ENCODE measurements at places on chromosomes 16 and 17.

DNA sequence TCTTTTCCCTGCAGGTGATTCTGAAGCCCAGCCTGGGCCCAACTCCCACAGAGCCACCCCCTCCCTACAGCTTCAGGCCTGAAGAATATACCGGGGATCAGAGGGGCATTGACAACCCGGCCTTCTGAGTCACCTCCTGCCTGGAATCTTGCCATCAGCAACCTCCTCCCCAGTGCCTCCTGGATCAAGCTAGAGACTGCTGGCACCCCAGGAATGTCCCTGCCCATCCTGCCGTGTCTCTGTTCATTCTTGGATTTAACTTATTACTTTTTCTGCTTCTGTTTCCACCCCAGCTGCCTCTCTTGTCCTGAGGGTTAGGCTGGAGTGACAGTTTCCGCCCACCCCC, 4.9 kb downstream of the TMEM92 start:
- peaks cover 70% of the 10 kb centered on the region for H3K27me3 ChIP-seq
- H3K27ac ChIP-seq, result no peak overlapping the region
- H3K4me3 ChIP-seq, result no peak overlapping the region
- peaks cover 4% of the 10 kb centered on the region for H3K4me1 ChIP-seq

- H3K36me3 ChIP-seq, result no peaks in the 10 kb centered on the region
- no peak overlapping the region for H3K4me3 ChIP-seq
- no peak for DNase-seq
- H3K27ac ChIP-seq, result no peak overlapping the region
- no peaks in the 10 kb centered on the region for H3K27me3 ChIP-seq
Measured at GRCh38 chr17:7425756-7426155, 340 bp downstream of the SPEM2 start.

- no peak overlapping the region for H3K27ac ChIP-seq
- no peak overlapping the region for H3K4me3 ChIP-seq
- DNase-seq, result no peak
- H3K4me1 ChIP-seq, result peaks cover 17% of the 10 kb centered on the region
- no peaks in the 10 kb centered on the region for H3K36me3 ChIP-seq
- peaks cover 92% of the 10 kb centered on the region for H3K27me3 ChIP-seq
Measured at GRCh38 chr17:47848198-47848513, 2.8 kb downstream of the SP6 start.

- H3K27ac ChIP-seq, result no peak overlapping the region
- H3K4me1 ChIP-seq, result peaks cover 14% of the 10 kb centered on the region
- DNase-seq, result no peak
- peaks cover 18% of the 10 kb centered on the region for H3K36me3 ChIP-seq
Measured at GRCh38 chr17:50934672-50935220, 68.6 kb upstream of the TOB1 start.

DNA sequence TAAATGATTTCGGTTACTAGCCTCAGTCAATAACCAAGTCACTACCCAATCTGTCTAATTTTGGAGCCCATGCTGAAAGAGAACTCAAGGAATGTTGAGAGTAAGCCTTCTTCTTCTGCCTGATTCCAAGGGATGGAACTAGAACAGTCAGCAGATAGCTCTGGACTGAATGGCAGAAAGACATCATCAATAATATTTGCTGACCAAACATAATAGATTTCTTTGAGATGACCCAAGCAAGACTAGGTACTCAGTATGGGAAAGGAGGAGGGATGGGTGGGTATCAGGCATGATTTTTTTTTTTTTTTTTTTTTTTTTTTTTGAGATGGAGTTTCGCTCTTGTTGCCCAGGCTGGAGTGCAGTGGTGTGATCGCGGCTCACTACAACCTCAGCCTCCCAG, 330.1 kb downstream of the CNTNAP4 start:
- no peak for DNase-seq
- no peaks in the 10 kb centered on the region for H3K27me3 ChIP-seq
- no peak overlapping the region for H3K27ac ChIP-seq
- H3K36me3 ChIP-seq, result no peaks in the 10 kb centered on the region
- no peaks in the 10 kb centered on the region for H3K4me1 ChIP-seq

- peak within 1 kb of the TSS; percentile 46 for H3K27ac ChIP-seq
- DNase-seq, result peak; percentile 32
- peak within 1 kb of the TSS; percentile 61 for H3K4me3 ChIP-seq
Measured at GRCh38 chr16:566475-567372, at the start of gene NHLRC4. Gene NHLRC4 (plus strand): TSS chr16:567005. CDS start chr16:568048, 1,043 bp downstream.

DNA sequence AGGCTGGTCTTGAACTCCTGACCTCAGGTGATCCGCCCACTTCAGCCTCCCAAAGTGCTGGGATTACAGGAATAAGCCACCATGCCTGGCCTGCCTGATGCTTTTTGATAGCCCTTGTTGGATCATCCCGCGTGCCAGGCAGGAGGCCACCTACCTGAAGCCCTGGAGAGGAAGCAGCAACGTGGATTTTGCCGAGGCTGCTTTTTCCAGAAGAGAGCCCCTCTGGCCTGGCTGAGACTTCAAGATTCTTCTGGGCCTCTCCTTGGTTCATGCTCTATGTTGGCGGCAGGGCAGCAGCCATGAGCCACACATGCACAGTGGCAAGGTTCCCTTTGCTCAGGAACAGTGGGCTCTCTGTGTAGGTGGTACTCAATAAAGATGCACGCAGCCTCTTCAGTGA, 11.5 kb downstream of the KATNB1 start:
- no peak for DNase-seq
- peaks cover 12% of the 10 kb centered on the region for H3K4me1 ChIP-seq
- peaks cover 14% of the 10 kb centered on the region for H3K36me3 ChIP-seq
- no peak overlapping the region for H3K27ac ChIP-seq
- H3K4me3 ChIP-seq, result no peak overlapping the region

DNA sequence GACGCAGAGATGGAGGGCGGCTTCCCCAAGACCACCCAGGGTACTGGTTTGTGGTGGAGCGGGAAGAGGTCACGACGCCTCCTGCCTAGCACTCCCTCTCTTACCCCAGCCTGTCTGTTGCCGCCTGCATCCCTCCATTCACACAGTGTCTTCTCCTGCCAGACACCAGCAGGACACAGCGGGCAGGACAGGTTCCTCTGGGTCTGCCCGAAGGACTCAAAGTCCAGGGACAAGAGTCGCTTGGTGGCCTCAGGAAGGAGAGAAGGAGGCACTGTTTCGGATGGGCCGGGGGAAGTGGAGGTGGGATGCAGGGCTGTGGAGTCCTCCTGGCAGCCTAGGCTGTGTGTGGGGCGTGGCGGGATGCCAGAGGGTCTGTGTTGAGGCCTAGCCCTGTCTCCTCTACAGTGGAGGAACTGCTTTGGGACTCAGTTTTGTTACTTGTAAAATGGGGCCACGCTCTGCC, 19.6 kb upstream of the TNS4 start:
- H3K36me3 ChIP-seq, result peaks cover 12% of the 10 kb centered on the region
- DNase-seq, result no peak
- H3K4me3 ChIP-seq, result no peak overlapping the region
- H3K27me3 ChIP-seq, result no peaks in the 10 kb centered on the region
- peaks cover 36% of the 10 kb centered on the region for H3K4me1 ChIP-seq
- H3K27ac ChIP-seq, result no peak overlapping the region

DNA sequence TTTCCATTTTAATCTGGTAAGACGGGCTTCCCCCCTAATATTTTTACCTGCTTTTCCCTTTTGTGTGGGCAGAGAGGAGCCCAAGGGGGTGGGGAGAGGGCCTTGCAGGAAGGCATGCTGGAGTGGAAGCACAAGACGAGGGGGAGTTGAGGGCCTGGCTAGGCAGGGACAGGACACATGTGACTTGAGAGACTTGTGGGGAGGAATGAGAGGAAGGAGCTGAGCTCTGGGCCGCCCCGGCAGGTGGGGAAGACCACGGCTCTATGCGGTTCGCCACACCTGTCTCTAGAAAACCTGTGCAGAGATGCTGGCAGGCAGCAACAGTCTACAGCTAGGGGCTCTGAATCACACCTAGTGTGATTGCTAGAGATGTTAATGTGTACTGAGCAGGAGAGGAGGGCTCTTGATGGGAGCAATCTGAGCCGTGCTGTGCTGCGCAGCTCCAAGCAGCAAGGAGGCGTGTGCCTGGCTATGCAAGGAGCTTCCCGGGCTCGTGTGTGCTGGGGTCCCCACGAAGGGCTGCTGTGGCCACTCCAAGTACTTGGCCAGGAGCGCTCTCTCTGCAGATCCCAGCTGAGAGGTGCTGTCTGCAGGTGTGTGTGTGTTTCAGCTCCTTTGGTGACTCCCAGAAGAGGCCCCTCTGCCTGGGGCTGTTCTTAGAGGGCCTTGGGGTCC, 50.2 kb downstream of the PDPK1 start:
- peaks cover 38% of the 10 kb centered on the region for H3K36me3 ChIP-seq
- no peak for DNase-seq
- H3K4me3 ChIP-seq, result no peak overlapping the region
- H3K27me3 ChIP-seq, result no peaks in the 10 kb centered on the region

GRCh38 chr16:11090232-11090631, 145.9 kb downstream of the CLEC16A start:
- H3K4me1 ChIP-seq, result peaks cover 23% of the 10 kb centered on the region
- H3K4me3 ChIP-seq, result no peak overlapping the region
- H3K36me3 ChIP-seq, result peaks cover 10% of the 10 kb centered on the region
- no peak overlapping the region for H3K27ac ChIP-seq
- no peaks in the 10 kb centered on the region for H3K27me3 ChIP-seq

DNA sequence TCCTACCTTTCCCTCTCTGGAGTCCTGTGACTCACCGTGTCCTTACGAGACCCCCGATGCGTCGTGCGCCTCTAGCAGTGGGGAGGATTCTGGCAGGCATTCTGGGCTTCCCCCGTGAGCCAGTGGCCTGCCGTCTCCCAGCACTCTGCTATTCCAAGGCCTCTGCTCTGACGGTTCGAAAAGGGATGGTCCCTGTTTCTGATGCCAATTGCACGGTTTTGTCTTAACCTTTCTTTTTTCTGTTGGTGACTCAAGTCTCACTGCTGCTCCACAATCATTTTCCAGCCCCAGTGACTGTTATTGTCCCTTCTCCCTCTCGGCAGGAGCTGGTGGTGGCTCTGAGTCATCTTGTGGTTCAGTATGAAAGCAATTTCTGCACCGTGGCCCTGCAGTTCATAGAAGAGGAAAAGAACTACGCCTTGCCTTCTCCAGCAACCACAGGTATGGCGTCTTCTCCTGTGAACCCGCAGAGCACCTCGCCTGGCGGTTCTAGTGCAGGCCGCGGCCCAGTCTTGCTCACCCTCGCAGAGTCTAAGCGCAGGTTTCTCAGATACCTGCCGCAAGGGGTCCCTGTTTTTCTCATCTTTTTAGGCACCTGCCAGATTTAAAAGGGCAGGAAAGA, 100.1 kb upstream of the CHMP6 start:
- peak overlapping the region; percentile 76 for H3K4me3 ChIP-seq
- DNase-seq, result peak; percentile 71
- H3K27me3 ChIP-seq, result no peaks in the 10 kb centered on the region
- peaks cover 49% of the 10 kb centered on the region for H3K4me1 ChIP-seq
